ENCODE measurements at places on chromosomes 7 and 10.

- no peak for DNase-seq
These were observed 129.3 kb downstream of the MYOF start for GRCh38 chr10:93352638-93353383.

- no peak for DNase-seq
These were observed 952 bp downstream of the DIP2C start for GRCh38 chr10:688312-689120.

DNA sequence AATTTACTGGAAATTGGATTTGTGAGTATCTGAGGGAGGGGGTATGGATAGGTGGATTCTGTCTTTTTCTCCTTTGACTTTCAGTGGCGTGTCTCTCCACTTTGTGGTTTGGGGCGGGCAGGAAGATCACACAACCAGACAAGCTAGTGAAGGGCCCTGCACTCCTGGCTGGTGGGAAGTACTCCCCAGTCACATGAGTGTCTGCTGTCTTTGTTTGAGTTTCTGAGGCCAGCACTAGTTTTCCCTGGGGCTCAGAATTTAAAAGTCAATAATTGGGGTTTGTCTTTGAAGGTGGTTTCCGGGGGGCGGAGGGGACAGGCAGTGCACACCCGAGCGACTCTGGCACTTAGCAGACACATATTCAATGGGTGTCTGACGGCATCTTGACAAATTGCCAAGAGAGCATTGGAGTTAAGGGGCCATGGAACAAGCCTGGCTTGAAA lies 120.1 kb downstream of the WDFY4 start:
- no peak for DNase-seq

DNA sequence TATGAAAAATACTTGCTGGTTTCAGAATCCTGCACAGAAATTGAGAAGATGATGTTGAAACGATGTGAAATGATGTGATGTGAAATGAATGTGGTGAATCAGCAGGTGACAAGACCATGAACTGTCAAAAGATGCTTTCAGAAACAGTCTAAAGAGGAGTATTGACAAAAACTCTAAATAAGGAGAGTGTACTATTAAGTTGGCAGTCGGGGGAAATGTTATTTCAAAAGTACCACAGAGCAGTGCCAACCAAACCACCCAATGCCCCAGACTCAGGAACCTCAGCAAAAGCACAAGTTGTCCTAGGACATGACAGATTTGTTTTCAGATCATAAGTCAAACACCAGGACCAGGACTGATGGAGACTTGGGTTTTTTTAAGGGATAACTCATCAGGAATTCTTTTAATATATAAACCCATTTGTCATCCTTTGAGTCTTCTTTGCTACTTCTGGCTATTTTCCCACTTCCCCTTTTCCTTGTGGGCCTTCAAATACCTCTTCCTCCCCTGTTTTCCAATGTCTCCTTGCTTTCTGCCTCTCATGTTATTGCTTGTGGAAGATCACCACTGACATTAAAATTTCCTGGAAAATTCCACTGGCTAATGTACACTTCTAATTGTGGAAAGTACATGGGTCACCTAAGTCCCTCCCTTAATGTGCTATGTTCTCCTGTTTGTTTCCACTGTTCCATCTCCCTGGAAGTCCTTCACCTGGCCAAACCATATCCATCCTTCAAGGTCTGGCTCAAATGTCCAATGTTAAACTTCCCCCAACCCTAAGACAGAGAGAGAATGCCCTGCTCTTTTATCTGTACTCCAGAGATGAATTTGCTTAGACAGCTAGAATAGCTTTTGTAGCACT lies 10.2 kb upstream of the PPP1R3C start:
- no peak for DNase-seq

GRCh38 chr7:13717031-13717430 lies 272.4 kb downstream of the ETV1 start:
- DNase-seq, result no peak

GRCh38 chr10:103572347-103573204 lies 79.1 kb downstream of the NEURL1 start:
- no peak for DNase-seq

DNA sequence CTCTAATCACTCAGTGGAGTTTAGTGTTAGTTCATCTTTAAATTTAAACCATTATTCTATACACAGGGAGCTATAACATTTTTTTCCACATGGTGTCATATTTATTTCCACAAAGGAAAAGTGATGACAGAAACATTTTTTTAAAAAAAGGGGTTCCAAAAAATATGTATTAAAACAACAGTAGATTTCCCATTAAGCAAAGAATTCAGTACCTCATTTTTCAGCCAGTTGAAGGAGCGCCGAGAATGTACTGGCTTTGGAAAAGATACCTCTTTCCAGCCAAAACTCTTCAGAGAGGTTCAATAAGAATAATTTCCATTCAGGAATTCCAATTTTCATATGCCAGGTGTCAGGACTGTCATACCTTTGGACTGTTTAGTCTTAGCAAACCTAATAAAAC lies 250.5 kb upstream of the MEOX2 start:
- DNase-seq, result no peak

- no peak for DNase-seq
These were observed 3.1 kb upstream of the ASIC3 start for GRCh38 chr7:151045262-151045661.

GRCh38 chr7:155836216-155837125 lies 24.2 kb upstream of the SHH start:
- no peak for DNase-seq

DNA sequence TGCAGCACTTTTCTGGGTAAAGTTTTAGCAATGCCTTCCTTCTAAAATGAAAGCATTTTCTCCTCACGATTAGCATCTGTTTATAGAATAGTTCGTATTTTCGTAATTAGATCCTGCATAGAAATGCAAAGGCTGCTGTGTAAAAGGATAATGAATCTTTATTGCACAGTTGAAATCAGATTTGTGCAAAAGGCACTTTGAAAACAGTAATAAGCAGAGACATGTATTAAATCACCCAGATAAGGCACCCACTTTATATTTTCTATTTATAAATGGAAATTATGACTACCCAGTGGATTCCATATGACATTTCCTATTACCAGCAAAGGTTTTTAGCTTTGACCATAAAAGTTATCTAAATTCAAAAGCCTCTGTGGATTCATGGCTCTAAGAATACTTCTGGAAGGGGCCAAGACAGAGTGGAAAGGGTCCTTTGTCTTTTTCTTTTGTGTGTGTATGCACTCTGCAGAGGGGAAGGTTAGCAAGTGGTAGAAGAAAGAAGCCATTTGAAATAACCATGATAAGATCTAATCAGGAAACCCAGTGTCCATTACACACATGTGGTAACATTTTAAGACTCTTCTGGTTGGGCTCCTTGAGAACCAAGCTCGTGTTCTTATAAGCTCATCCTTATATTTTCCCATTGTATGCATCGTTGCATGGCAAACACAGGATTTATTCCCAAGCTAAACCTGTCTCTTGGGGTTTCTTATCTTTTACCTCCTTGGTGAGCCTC lies 612.1 kb downstream of the AUTS2 start:
- no peak for DNase-seq

DNA sequence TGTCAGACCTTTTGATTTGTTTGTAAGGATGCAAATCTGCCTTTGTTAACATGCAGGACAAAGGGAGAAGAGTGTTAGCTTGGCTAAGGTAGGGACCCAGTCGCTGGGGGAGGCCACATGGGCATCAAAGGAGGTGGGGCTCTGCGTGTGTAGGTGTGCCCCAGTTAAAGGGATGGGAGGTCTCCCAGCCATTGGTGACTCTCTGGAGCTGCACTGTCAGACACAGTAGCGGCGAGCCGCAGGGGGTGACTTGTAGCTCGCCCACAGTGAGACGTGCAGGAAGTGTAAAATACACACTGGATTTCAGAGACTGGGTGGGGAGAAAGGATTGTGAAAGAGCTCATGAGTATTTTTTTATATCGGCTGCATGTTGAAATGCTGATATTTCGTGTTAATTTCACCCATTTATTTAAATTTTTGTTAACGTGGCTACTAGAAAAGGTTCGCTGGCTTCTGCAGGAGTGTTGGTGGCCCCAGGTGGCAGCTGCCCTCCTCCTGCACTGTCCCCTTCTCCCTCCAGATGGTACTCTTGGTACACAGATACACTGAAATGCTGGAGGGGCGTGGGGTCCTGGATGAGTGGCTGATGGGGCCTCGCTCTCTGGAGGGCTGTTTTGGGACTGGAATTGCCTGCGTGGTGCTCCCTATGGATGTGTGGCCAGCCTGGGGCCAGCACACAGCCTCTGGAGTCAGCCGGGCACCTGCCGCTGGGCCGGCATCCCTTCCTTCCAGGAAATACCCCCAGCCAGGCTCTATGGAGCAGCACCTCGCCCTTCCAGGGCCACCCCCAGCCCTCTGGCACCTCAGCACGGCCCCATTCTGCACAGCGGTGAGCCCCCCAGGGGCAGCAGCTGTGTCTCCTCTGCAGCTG lies 59.2 kb downstream of the LHPP start:
- DNase-seq, result no peak

DNA sequence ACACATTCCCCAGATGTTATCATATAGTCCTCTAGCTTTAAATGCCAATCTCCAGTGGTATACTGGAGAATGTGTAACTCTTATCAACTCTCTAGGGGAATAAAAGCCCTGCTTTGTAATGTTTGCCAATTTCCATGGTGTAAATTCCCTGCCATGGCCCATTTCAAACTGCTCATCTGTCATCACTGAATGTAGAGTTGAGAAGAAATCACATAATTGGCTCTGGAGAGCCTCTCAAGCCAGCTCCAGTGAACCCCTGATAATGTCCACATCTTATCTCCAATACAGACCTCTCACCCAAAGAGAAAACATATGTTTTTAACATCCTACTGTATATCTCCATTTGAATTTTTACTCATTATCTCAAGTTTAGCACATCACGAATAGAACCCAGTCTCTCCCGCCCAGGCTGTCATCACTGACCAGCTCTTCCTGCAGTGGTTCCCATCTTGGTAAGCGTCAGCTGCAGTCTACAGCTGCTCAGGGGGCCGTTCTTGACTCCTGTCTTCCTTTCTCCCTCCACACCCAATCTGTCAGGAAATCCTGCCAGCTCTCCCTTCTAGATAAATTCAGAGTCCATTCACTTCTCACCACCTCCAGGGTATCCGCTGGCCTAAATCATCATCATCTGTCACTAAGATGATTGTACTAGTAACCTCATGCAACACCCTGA lies 332.4 kb downstream of the FRMD4A start:
- no peak for DNase-seq

DNA sequence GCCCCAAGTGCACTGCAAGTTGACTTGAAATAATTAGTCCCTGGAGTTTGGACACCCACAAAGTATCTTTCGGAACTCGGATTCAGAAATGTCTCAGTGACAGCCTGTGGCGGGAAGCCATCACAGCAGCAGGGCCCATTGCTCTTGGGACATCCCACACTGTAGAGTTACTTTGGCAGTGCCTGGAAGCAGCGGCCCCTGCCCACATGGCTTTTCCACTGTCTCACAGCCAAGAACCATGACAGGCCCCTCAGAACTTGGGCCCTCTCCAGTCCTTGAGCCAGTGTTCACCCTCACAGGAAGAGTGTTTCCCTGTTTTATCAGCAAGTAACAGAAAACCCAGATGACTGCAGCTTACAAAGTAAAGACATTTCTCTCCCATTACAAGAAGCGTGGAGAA lies 477.0 kb upstream of the GALNT17 start:
- DNase-seq, result no peak

GRCh38 chr10:26064106-26064505 lies 130.1 kb downstream of the MYO3A start:
- DNase-seq, result no peak

- no peak for DNase-seq
These were observed 21.8 kb downstream of the NUDT13 start for GRCh38 chr10:73131913-73132686.

DNA sequence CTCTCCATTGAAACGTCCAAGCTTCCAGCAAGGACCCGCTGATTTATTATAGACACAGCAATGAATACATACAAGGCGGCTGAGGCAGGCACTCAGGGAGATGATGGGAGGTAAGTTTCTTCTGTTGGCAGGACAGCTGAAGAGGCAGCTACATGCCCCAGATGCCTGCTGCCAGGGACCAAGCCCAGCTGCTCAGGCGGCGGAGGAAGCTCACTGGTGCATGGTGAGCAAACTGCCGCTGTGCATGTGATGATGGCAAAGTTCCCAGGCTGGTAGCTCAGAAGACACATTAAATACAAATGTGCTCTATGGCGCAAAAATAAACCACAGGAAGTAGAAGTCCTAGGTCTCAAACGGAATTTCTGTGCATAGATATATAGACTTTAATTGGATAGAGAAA lies 2.3 kb downstream of the DNTT start:
- DNase-seq, result no peak

DNA sequence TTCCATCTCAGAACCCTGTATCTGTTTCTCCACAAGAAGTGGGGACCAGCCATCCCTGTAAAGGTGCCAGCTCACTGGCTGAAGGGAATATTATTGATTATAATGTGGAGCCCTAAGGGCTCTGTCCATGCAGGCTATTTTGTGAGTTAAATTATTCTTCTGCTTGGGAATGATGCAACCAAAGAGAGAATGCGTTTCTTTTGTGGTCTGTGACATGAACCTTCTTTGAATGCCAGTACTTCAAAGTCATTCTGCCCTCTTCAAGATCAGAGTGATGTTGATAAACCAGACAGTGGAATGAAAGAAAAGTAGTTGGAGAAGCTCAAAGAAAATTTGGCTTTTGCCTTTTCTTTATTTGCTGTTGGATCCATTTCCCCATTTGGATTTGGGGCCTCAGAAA lies 995.2 kb downstream of the KCNMA1 start:
- DNase-seq, result no peak

DNA sequence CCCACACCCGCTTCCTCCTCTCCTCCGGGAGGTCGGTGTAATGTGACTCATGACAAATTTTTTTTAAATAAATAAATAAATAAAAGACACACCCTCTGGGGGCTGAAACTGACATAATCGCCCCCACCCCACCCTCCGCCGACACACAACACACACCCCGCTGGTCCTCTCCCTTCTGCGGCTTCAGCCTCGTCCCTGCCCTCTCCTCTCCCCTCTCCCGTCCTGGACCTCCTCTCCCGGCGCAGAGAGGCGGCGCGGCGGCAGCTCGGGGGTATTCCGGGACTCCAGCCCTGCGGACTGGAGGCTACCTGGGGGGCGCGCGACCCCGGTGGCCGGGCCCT lies 686 bp downstream of the ABI1 start:
- peak; percentile 42 for DNase-seq

- no peak for DNase-seq
These were observed 97.4 kb upstream of the BMPER start for GRCh38 chr7:33807779-33808482.

Data from stimulated activated CD4-positive, alpha-beta T cell treated with anti-CD3 and anti-CD28 coated beads, TNF-alpha, amount 100 ng/mL, for 4 hours (primary cell).